ENCODE measurements at places on chromosomes 1 and 21.

DNA sequence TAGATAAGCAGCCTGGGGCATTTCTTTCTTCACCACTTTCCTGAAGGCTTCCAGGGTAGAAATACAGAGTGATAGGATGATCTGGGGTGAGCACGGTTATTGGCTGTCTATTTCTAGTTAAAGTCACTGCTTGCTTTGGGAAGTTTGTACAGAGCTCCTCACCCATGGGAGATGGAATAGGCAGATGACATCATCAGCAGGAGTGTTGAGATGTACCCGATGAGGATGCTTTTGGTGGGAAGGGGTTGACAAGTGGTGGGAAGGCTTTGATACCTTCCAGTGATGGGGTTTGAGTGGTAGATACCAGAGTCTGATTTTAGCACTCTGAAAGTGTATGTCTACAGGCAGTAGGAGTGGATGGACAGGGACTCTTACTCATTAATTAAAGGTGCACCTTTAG lies 112.6 kb downstream of the BRINP2 start:
- DNase-seq = no peak

DNA sequence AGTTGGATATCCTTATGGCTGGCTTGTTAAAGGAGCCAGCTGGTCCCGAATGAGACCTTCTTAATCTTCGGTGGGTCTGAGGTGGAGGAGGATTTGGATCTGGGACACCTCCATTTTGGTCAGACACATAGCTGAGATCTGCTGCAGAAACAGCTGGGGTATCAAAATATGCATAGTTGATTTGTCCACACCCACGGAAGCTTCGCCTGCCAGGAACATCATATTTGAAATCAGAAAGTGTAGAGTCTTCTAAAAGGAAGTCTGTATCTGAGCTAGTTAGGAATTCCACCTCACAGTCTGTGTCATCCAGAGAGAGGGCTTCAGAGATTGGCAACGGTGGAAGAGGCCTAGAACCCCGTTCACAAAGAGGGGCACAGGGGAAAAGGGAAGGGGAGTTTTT lies 12.3 kb downstream of the ERRFI1 start:
- no peak for DNase-seq

DNA sequence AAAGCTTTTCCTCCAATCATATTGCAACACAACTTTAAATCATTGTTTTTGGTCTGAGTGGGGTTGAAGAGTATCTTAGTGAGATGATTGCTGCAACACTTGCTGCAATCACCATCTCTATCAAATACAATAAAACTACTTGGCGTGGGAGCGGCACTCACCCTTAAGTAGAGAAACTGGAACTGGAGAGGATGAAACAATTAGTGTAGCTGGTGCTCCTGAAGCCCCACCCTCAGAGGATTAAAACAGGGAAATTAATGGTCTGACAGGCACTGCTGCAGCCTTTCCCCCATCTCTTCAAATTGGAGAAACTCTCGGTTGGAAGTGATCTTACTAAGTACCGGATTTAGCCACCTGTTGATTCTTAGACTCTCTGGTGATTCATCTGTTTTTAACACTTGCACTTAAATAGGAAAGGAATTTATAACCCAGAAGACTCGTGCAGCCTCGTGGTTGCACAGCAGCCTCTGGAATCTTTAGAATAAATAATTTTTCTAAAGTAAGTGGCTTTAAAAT lies 80.5 kb upstream of the KIF26B start:
- DNase-seq = peak; percentile 66

GRCh38 chr1:212597487-212597886 lies 11.1 kb upstream of the ATF3 start:
- DNase-seq = peak; percentile 44

GRCh38 chr1:3028531-3029282 lies 7.4 kb downstream of the ACTRT2 start:
- no peak for DNase-seq

Measured in fibroblast of lung (primary cell).